HEK293T (cell line): ENCODE measurements at places on chromosomes 3 and 15.

DNA sequence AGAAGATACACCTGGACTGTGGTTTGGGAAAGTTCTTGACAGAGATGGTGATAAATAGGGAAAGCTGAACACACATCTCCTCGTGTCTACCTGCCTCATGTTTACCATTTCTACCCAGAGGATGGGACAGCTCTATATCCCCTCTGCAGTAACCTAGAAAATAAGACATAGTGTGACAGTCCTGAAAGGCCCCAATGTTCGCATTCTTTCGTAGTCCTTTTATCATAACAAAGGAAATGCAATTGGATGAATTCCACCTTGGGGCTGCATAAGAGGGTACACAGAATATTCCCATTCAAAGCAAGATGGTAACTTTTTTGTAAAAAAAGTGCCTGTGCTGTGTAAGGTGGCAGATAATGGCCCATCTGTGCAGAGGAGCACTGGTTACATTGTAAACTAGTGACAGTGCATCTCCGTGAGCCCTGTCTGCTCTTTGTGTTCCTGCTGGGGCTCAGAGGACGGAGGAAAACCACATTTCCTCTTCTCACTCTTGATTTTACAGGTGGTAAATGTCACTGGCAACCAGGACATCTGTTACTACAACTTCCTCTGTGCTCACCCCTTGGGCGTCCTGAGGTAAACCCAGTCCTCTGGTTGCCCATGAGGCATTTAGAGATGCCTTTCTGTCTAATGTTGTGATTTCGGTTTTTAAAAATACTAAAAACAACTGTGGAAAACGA is 74.3 kb downstream of the SIDT1 start:
- no peak for DNase-seq

DNA sequence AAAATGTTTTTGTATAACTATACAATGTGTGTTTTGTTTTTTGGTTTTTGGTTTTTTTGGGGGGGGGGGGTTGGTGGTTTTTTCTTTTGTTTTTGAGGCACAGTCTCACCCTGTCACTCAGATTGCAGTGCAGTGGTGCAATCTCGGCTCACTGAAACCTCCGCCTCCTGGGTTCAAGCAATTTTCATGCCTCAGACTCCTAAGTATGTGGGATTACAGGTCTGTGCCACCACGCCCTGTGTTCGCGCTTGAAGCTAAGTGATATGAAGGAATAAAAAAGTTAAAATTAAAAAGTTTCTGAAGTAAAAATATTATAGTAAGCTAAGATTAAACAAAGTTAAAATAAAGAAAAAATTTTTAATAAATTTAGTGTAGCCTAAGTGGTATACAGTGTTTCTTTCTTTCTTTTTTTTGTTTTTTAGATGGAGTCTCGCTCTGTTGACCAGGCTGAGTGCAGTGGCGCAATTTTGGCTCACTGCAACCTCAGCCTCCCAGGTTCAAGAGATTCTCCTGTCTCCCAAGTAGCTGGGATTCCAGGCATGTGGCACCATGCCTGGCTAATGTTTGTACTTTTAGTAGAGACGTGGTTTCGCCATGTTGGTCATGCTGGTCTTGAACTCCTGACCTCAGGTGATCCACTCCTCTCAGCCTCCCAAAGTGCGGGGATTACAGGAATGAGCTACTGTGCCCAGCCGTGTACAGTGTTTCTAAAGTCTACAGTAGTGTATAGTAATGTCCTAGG is 53.9 kb upstream of the TEX55 start:
- DNase-seq = no peak

DNA sequence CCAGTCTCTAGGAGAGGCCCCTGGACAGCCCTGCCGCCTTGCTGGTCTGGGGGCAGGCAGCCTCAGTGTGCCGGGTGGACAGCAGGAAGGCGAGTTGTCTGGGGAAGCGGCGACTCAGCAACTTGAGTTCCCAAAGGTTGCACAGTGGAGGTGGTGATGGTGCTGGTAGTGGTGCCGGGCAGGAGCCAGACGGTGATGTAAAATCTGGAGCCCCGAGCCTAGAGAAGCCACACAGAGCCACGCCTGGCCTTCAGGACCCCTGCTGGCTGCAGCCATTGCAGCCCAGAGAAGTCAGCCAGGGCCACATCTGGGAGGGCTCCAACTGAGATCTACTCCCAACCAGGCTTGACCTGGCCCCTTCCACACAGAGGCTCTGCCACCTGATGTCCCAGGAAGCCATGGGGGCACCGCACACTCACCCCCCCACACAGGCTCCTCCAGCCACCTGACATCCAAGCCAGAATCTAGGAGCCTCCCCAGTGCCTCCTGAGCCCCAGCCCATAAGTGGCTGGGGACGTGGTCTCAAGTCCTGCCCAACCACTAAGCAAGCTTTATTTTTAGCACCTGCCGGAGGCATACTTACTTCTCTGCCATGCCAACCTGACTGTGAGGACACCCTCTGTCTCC is 8.8 kb downstream of the C3orf22 start:
- no peak for DNase-seq

DNA sequence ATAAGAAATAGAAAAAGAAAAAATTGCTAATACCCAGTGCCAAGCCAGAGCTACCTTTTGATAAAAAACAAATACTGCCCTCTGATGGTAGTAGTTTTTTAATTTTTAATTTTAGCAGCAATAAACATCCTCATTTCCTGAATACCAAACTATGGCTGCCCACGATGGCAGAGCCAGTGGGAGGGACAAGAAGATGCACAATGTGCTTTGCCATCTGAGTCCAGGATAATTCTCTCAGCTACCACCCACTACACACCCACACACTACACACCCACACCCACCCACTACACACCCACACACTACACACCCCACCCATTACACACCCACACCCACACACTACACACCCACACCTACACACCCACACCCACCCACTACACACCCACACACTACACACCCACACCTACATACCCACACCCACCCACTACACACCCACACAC is 17.8 kb downstream of the CEP19 start:
- DNase-seq = no peak

GRCh38 chr3:55185380-55185779 is 257.5 kb upstream of the LRTM1 start:
- DNase-seq = no peak

DNA sequence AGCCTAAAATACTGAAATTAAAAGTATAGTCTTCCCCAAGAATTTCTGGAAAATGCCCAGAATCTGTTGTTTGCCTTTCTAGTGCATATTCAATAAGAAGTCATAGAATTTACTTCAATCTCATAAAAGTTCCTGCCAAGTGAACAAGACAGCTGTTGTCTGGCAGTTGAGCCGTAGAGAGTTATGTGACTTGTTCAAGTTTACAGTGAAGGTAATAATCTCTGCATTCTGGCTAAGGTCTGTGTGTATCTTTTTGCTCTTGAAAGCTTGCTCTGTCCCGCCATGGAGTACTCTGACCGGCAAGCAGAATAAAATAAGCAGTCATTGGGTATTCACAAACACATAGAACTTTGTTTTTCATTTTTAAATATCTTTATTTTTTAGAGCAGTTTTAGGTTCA is 77.8 kb downstream of the GHSR start:
- DNase-seq = no peak

- DNase-seq = no peak
Observed at GRCh38 chr3:148178503-148178902, 519.2 kb upstream of the AGTR1 start.

DNA sequence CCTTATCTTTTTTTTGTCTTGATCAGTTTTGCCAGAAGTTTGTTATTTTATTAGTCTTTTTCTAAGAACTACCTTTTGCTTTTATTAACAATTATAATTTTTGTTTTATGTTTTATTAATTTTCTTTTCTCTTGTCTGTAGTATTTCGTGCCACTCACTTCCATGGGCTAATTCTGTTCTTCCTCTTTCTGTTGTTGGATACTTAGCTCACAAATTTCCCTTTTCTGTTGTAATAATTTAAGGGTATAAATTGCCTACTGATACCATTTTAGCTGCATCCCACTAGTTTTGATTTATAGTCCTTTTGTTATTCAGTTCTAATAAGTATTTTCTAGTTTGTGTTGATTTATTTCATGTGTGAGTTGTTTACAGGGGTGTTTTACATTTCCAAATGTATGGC is 48.6 kb downstream of the SNRK start:
- DNase-seq = no peak

DNA sequence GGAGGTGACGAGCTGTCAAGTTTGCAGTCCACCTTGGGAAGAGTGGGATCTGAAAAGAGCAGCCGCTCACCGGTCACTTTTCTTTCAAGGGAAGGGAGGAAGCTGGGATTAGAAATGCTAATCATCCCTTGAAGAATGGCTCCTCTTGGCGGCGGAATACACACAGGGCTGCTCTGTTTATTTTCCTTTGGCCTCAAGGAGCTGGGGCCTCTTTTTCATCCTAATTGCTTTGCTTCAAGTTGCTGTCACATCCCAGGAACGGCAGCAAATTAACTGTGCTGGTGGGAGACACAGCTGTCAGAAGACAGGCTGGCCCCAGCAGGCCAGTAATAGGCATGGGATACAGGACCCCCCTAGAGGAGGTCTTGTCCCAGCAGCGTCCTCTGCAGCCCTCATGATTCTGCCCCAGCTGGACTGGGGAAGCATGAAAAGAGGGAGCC is 6.7 kb downstream of the KBTBD13 start:
- DNase-seq = peak; percentile 25

DNA sequence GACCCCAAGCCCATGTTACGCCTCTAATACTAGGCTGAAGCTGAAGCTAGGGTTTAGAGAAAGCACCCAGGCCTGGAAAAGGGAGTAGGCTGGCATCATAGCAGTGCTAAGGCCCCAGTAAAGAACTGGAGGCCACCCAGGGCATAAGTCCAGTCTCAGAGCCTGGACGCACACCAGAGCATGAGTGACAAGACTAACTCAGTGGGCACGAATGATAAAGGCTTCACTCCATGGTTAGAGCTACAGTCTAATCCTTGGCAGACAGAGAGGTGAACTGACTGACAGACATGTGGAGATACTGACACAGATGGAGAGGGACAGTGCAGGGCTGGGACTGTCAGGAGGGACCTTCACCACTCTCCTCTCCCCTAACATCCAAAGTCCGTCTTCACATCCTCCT is 139.8 kb downstream of the KCNMB2 start:
- DNase-seq = no peak

DNA sequence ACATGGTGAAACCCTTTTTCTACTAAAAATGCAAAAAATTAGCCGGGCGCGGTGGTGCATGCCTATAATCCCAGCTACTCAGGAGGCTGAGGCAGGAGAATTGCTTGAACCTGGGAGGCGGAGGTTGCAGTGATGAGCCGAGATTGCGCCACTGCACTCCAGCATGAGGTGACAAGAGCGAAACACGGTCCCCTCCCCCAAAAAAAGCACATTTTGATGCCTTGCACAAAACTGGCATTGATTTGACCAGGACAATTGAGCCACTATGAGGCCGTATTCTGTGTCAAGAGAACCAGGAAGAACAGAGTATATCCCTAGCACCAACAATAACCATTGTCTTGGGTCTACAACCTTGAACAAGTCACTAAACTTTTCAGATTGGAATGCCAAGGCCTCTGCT is 50.6 kb downstream of the SH3BP5 start:
- DNase-seq = no peak

- DNase-seq = no peak
Observed at GRCh38 chr15:66848686-66849392, 146.8 kb downstream of the SMAD6 start.
